ENCODE measurements at places on chromosomes 3 and 15.

GRCh38 chr15:52103217-52104207 is 9.1 kb downstream of the BCL2L10 start:
- DNase-seq = no peak

GRCh38 chr15:80155001-80155377 is 2.2 kb downstream of the FAH start:
- no peak for DNase-seq

DNA sequence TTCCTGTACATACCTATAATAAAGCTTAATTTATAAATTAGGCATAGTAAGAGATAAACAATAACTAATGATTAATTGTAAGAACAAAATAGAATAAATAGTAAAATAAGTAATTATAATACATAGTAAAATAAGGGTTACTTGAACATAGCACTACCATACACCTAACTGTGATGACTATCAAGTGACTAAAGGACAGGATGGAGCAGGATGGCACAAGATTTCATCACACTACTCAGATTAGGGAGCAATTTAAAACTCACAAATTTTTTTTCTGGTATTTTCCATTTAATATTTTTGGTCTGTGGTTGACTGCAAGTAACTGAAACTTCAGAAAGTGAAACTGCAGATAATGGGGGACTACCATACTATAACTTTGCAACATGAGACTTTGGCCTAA is 14.8 kb downstream of the RFX7 start:
- no peak for DNase-seq

- no peak for DNase-seq
Measured at GRCh38 chr15:41407341-41407740, 5.0 kb upstream of the NDUFAF1 start.

- no peak for DNase-seq
Measured at GRCh38 chr3:158094235-158095110, 11.7 kb downstream of the SHOX2 start.

All from substantia nigra (tissue), 51 donors.